Stimulated activated CD4-positive, alpha-beta T cell treated with anti-CD3 and anti-CD28 coated beads, Interleukin-2, amount 100 ng/mL, for 4 hours (primary cell): ENCODE measurements at places on chromosomes 3 and 15.

- DNase-seq = no peak
These were observed 2.7 kb downstream of the C3orf22 start for GRCh38 chr3:126555795-126556636.

DNA sequence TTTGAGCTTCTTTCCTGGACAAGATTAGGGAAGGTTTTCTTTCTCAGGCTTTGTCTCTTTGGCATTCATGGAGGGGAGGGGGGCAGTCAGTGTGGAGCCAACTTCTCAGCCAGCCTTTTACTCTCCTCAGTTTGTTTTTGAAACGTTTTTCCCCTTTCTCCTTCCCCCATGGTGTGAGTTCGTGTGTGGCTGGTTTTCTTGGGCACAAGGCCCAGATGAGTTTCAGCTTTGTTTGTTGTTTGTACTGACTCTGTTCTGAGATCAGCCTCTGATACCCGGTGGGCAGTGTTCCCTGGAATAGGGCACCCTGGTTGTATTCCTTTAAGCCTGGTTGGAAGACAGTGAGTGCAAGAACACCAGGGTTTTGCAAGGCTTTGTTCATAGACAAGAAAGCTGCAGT is 168.2 kb upstream of the RARB start:
- DNase-seq = no peak

- no peak for DNase-seq
These were observed 2.0 kb downstream of the GMNC start for GRCh38 chr3:190860521-190860920.

GRCh38 chr3:64150623-64151207 is 74.6 kb downstream of the PRICKLE2 start:
- no peak for DNase-seq

DNA sequence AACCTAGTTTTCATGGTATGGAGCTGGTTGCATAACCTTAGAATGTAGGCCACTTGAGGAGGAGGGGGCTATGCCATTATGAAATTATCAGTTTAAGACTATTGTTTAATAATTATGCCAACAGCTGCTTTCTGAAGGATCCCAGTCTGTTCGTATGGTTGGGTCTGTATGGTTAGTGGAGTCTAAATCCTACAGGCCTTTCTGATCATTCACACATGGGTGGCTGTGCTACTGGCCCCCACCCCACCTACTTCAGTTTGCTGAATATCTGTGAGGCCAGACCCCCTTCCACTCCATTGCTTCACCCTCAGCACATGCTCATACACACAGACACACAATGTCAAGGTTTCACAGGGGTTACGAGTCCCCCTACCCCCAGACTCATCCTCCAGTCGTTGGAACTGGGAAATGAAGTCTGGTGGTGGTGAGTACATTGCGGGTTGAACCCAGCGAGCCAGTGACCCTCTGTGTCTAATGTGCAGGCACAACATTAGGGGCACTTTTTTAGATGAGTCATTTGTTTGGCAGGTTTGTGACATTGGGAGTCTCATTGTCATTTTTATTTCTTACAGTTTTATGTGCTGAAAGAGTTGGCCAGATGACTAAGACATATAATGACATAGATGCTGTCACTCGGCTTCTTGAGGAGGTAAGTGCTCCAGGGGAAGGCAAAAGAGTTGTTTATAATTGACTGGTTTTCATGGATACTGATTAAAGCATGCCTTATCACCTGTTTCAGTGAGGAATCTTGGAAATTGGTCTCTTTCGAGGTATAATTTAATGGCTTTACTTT is 85.3 kb downstream of the TRAK1 start:
- no peak for DNase-seq

DNA sequence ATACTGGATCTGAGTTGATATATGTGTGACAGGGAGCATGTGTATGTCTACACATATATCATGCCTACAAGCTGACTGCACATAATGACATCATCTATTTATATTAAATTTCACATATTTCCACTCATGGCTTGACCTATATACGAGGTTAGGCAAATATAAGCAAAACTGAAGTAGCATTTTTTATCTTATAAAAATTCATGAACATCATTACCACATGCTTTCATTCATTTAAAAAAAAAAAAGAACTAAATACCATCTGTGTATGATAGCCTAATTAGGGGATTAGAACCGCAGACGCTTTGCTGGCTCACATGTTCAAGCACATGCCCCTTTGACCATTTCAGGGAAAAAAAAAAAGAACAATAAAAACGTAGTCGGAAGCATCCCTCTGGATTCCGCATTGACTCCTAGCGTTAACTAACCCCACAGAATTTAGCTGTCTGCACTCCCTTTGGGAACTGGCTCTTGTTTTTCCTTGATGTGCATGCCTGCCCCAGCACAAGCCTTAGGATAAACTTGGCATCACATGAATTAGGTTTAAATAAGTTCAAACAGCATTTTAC is 888.4 kb downstream of the ROBO1 start:
- DNase-seq = no peak

GRCh38 chr3:150388498-150389418 is 19.3 kb upstream of the TSC22D2 start:
- DNase-seq = no peak

GRCh38 chr15:80721476-80721875 is 26.4 kb downstream of the ABHD17C start:
- no peak for DNase-seq

DNA sequence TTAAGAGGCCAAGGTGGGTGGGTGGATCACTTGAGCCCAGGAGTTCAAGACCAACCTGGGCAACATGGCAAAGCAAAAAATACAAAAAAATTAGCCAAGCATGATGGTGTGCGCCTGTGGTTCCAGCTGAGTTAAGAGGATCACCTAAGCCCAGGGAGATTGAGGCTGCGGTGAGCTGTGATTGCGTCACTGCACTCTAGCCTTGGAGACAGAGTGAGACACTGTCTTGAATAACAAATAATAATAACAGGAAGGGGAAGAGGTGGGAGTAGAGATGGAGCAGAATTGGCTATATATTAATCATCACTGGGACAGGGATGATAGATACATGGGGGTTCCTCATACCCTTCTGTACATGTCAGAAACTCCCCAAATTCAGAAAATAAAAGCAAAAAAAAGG is 23.8 kb upstream of the NMB start:
- no peak for DNase-seq

- DNase-seq = no peak
These were observed 25.2 kb upstream of the MAGEF1 start for GRCh38 chr3:184737063-184737462.
